Cardiac septum (tissue), 1 donor: ENCODE measurements at places on chromosomes 11 and 22.

GRCh38 chr11:34665077-34665835, 44.4 kb downstream of the EHF start:
- no peak for DNase-seq

GRCh38 chr22:48438096-48438495, 1389.6 kb downstream of the BRD1 start:
- DNase-seq = no peak

GRCh38 chr11:4865855-4866254, 15.8 kb upstream of the OR51T1 start:
- no peak for DNase-seq

DNA sequence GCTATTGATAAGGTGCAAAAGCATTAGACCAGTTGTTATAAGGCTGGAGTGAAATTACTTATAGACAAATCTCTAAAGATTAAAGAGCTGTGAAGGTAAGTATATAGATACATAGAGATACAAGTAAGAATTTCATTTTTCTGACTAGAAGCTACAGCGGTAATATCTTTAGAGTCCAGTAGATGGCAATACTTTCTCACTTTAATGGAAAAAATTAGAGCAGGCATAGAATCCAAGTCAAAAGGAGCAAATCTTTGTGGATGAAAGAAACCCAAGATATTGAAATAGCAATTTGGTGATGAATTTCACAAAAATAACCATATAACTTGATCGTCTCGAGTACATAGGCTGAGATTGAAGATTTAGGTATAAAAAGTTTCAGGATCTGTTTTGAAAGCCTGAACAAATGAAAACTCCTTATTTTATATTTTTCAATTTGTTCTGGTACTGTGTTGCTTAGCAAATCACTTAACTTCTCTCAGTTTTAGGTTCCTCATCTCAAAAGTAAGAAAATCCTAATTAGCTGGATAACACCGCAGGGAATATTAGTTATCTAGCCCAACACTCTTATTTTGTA, 81.9 kb downstream of the UVRAG start:
- no peak for DNase-seq

GRCh38 chr11:11163236-11163635, 189.8 kb downstream of the CSNK2A3 start:
- DNase-seq = no peak

DNA sequence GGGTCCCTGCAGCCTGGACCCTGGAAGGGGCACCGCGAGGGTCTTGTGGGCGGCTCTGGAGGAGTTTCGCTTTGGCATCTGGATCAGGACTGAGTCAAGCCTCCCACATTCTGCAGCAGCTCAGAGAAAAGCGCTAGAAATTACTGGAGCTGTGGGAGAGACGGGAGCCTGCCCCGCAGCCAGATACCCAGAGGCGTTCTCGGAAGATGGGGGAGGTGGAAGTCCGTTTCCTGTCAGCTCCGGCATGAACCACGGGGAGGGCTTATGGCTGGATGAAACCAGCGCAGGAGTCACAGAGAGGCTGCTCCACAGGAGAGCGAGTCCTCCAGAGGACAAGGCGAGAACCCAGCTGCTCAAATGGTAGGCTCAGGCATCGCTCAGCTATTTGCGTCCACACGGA, 379.3 kb downstream of the OPCML start:
- no peak for DNase-seq

DNA sequence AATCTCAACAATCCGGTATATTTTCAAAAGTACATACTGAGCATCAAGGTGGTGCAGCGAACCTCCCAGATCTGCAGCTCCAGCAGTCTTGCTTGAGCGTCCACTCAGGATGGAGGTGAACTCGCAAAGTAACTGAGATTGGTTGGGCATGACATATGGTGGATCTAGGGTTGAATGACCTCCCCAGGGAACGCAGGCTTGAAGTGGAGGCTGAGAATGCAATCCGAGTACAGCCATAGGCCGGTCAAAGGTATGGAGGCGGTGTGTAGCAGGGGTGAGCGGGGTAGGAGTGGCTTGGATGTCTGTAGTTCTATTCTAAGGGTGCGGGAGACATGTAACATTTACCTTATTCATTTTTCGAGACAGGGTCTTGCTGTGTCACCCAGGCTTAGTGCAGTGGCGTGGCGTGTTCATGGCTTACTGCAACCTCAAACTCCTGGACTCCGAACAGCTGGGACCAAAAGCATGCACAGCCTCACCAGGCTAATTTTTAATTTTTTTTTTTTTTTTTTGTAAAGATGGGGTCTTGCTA, 631 bp upstream of the C22orf39 start:
- DNase-seq = no peak

DNA sequence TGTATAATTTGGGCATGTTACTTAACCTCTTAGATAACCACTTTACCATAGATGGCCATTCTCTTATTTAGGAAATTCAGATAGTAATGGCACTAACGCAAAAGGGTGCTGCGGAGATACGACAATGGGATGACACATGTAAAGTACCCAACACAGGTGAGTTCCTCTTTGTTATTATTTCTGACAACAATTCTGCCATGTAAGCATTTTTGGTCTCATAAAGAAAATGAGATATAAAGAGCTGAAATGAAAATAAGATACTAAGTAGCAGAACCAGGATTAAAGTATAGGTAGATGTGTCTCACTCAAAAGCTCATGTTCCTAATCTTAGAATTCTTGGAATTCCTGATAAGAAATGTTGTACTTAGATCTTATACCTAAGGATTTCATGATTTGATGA, 260.2 kb upstream of the CCDC90B start:
- no peak for DNase-seq
